ENCODE measurements at places on chromosomes 13 and 19. TPM values are rescaled to one million over a fixed set of nuclear protein-coding genes. Genes with fewer than 3 reads are reported as not detected.

The PBX4 gene
- total RNA-seq: 44.4 TPM

The ZNF497 gene
- 1.2 TPM for total RNA-seq

The MCEMP1 gene
- 1.5 TPM for total RNA-seq

The RASGRP4 gene
- not detected for total RNA-seq

The WDR87 gene
- not detected for total RNA-seq

The OR7A5 gene
- not detected for total RNA-seq

The STXBP2 gene
- 270 TPM for total RNA-seq

The ADAMTSL5 gene
- total RNA-seq: 2.8 TPM
